Progenitor cell of endocrine pancreas (in vitro differentiated cells): ENCODE measurements at places on chromosomes 2 and 18. TPM values are rescaled to one million over a fixed set of nuclear protein-coding genes. Genes with fewer than 3 reads are reported as not detected.

Gene AOX1
- total RNA-seq, result 4.1 and 5.5 TPM in 2 replicates

Gene EMILIN2
- total RNA-seq, result 8.7 and 12.5 TPM in 2 replicates

Gene ZC3H15
- total RNA-seq, result 55.4 and 70.1 TPM in 2 replicates

DNA sequence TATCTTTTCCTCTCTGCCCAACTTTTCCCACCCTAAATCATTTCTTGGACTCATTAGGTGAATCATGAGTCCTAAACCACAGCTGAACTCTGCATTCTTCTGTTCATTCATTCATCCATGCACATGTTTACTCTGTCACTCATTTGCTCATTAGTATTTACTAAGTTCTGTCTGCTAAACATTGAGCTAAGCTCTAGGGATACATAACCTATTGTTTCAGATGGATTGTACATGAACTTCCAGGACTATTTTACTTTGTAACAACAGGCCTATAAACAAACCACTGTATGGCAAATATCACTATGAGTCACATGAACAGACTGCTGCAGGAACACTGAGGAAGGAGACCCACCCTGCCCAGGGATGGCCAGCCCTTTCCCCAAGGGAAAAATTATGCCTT lies 14.6 kb upstream of the DYNC2LI1 start:
- DNase-seq, result no peak

GRCh38 chr2:189338115-189338514 lies 103.2 kb upstream of the WDR75 start:
- DNase-seq, result no peak

DNA sequence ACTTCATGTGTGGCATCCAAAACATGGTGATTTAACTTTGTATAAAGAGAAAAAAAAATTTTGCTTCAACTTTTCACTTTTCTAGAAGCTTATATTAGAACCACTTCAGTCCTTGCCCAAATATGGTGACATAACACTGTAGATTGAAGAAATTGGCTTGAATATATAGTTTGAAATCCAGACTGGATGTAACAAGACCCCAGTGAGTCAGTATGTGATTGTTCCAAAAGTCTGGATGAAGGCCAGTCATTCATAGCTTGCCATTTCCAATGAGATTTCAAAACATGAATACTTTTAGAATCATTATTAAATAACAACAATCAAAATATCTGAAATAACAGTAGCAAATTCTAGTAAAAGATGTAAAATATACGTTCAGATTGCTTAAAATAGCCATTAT lies 104.8 kb upstream of the FN1 start:
- DNase-seq, result no peak
